Mucosa of descending colon (tissue), 3 donors: ENCODE measurements at places on chromosomes 5 and 9.

GRCh38 chr9:126440940-126441339 lies 114.3 kb downstream of the MVB12B start:
- DNase-seq, result no peak

DNA sequence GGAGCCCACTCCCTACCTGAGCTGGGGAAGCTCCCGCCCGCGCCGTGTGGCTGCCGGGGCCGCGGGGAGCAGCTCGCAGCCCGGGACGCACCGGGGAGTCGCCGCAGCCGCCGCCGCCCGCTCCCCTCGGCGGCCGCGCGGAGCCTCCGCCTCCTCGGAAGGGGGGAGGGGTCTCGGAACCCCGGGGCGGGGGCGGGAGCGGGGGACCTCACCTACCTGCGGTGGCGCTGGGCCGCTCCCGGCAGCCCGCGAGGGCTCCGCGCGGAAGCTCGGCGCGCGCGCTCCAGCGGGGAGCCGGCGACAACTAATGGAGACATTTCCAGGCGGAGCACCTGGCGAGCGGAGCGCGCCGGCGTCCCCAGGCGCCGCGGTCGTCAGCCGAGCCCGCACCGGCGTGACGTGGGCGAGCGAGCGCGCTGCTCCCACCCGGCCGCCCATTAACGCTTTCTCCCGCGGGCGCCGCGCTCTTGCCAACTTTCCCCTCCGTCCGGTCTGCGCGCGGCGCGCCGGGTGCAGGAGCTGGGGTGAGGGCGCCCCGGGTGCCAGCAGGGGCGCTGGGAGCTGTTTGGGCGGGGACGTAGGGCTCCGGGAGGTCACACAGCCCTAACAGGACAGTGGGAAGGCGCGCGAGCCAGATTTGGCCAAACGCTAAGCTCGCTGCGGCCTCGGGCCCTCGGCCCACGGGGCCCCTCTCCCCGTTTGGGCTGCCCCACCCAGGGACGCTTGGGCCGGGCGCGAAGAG lies 4.3 kb upstream of the IRX4 start:
- DNase-seq, result no peak

DNA sequence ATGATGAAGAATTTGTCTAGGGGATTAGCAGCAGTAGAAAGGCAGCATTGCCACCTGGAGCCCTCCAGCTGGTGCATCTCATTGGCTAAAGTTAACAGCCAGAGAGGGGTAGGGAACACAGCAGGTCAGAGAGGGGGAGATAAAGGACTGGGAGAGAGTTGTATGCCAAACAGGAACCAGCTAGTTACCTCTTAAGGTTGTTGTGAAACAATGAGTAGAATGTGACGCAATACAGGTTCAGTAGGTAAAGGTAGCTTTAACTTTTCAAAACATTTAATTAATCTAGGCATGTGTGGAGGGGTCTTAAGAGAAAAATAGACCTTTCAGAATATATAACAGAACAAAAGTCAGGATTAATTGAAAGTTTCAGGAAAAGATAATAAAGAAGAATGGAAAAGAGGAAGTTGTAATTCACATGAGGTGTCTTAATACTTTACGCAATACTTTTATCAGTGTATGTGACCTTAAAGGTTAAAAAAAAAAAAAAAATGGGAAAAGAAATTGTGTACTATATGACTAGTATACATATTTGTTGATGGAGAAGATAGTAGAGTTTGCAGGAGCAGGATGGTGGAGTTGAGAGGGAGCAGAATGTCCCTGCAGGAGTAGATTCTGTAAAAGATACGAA lies 14.3 kb downstream of the FBXO38 start:
- DNase-seq, result no peak

DNA sequence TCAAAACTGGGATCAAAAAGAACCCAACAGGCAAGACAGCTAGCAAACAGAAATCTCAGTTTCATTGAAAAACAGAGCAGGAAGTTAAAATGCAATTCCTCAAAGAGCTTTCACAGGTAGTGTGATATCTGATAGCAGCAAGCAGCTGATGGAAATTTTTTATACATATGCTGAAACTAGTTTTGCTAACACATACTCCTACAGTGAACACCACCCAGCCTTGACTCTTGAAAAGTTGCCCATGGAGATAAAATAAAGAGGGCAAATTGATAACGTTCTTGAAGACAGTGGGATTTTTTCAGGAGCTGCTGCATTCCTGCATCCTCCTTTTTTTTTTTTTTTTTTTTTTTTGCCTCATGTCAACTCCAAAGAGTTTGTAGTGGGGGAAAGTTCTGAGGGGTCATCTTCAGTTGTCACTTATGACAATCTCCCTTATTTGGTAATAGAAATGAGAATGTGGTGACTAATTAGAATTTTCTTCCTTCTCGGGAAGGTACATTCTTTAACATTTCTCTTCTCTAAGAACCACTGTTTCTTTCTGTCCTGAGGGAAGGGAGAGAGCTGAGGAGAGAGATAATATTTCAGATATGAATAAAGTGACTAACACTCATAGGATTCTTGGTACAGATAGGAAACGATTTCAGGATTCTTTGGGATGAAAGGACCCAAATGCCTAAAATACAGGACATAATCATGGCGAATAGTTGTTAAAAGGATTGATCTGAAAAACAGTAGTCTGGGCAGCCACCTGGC lies 24.6 kb downstream of the SH3RF2 start:
- DNase-seq, result no peak

DNA sequence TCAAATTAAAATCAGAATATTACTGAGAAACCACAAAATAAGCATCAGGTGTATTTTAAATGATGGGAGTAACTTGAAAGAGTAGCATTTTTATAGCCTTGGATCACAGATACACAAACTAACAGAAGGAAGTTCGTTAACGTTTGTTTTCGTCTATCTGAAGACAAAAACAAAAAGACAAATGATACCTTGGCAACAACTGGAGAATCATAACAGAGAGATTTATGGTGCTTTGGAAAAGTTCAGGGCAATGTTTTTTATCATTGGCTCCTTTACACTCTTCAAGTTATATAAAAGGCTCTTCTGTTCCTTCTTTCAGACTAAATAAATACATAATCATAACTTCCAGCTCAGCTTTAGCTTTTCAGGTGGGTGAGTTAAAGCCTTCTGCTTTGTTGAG lies 128.1 kb upstream of the VLDLR start:
- no peak for DNase-seq
